Fibroblast of skin of right biceps (primary cell): ENCODE measurements at places on chromosomes 2 and 18.
A peak's percentile ranks its signal among the peaks of the same experiment; 100 is the strongest.

- no peak for DNase-seq
Observed at GRCh38 chr2:85458601-85459563, 40.4 kb downstream of the SH2D6 start.

DNA sequence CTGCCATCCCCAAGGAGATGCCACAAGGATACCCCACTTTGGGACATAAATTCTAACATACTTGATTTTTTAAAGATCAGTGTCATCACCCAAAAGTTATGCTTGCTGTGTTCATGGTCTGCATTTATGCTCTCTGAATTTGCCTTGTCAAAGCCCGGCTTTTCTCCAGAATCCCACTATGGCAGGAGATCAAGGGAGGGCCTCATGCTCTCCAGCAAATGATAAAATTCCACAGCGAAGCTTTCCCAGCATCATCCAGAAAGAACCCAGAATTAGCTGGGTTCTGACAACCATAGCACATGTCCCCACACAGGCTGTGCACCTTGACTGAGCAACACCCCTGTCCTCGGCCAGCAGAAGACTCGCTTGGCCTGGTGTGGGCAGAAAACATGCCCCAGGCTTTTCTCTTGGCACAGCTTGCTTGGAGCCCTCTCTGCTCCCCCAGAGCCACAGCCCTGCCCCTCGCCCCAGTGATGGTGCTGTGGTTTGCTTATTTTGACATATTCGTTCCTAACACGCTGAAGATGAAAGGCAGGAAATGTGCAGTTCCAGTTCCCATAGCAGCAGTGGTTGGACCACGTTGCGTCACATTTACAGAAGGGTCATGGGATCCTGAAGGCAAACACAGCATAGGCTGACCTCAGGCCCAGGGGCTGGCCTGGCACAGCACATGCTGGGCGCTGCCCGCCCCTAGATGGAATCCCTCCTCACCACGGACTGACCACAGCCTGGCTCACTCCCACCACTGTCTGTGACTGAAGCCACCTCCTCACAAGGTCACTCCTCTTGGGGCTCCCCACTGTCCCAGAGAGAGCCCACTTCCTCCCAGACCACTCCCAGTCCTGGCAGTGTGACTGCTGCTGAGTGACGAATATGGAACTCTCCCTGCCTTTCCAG lies 14.1 kb upstream of the CHRNA1 start:
- DNase-seq: peak; percentile 89

- no peak for DNase-seq
Observed at GRCh38 chr18:46437061-46437460, 220.0 kb downstream of the LOXHD1 start.

- peak; percentile 28 for DNase-seq
Observed at GRCh38 chr2:151878655-151879563, 50.7 kb upstream of the ARL5A start.
